ENCODE measurements at places on chromosomes 2 and 18.

- no peak for DNase-seq
These were observed 6.0 kb upstream of the BMP10 start for GRCh38 chr2:68877079-68877772.

DNA sequence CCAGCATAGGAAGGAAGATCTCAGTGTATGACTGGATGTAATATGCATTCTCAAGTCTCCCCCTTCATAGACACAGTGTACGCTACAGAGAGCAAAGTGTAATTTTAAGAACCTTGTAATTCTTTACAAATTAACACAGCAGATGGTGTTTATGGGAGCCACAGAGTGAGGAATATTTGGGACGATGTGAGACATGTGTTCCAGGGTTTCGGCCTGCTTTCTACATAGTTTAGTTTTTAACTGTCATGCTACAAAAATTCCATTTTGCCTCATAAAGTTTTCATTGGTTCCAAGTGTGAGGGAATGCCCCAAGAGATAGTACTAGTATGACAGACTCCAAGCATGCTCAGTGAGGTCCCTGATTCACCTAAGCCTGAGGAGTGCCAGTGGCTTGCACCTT, 76.2 kb upstream of the LRRTM1 start:
- DNase-seq: peak; percentile 10

DNA sequence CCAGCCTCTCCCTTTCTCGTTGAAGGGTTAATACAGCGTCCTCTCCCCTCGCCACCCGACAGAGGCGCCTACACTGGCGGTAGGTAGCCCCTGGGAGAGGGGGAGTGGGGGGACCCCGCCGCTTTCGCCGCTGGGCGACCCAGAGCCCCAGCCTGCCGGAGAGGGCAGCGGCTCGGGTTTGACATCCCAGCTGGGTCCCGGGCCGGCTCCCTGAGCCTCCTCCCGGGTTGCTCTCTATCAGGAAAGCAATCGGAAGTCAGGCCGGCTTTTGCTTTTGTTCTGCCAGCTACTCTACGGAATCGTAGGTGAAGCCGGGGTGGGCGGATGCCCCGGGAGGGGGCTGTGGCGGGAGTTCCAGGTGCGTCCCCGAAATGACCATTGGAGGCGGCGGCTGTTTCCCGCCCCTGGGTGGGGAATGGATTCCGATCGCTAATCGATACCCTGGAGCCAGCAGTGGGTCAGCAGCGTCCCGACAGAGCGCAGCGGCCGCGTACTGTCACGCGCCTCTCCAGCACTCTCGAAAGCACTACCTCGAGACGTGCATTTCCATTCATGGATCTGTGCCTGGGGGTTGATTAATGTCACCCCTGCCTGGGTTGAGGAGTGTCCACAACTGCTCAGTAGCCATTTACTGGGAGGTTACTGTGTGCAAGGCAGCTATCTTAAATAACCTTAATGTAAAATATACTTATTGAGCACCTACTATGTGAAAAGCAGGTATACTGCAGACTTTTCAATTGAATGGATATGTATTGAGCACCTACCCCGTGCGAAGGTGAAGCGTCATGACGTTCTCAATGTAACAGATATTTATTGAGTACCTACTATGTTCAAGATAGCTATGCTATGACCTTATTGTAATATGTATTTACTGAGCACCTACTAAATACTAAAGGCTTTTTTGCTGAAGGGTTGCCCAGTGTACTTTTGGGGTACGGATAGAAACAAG, 1.1 kb downstream of the MAPK4 start:
- no peak for DNase-seq

GRCh38 chr2:234980451-234981187, 28.8 kb downstream of the SH3BP4 start:
- no peak for DNase-seq

GRCh38 chr2:75621228-75621627, 25.4 kb upstream of the MRPL19 start:
- no peak for DNase-seq

DNA sequence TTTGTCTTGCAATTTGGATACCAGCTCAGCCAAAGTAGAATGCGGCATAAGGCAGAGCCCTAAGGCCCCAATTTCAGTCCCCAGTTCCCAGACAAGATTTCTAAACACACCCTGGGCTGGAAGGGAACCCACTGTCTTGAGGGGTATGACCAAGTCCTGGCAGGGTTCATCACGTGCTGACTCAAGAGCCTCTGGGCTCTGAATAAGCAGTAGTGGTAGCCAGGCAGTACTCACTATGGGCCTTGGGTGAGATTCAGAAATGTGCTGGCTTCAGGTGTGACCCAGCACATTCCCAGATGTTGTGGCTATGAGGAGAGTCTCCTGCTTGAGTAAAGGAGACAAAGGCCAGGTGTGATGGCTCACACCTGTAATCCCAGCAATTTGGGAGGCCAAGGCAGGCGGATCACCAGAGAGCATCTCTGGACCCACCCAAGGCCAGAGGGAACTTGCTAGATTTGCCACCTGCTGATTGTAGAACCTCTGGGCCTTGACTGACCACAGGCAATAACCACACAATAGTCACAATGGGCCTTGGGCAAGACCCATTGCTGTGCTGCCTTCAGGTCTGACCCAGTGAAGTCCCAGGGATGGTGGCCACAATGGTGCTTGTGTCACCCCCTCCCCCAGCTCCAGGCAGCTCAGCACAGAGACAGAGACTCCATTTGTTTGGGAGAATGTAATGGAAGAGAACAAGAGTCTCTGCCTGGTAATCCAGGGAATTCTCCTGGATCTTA, 74.9 kb downstream of the ATL2 start:
- DNase-seq: peak; percentile 39

DNA sequence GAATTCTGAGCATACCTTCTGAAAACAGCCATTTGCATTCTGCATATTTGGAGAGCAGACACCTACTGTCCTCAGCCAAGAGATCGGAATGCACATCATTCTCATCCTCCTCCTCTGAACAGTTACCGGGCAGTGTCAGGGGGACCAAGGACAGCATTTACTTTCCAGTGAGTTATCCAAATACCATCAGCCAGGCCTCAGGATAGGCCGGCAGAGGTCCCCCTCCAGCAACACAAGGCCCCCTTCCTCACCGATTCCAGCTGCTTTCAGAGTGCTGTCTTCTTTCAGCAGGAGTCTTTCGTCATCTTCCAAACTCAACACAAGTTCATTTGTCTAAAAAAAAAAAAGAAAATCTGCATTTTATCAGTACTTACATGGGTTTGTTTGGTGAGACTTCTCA, 55.3 kb downstream of the C2orf76 start:
- no peak for DNase-seq

- DNase-seq: peak; percentile 19
These were observed 11.5 kb downstream of the MFSD2B start for GRCh38 chr2:24021122-24021998.

- no peak for DNase-seq
These were observed 1022.4 kb downstream of the TMEM182 start for GRCh38 chr2:103784261-103784660.

- no peak for DNase-seq
These were observed 2.6 kb downstream of the BOD1L2 start for GRCh38 chr18:57149531-57149930.

DNA sequence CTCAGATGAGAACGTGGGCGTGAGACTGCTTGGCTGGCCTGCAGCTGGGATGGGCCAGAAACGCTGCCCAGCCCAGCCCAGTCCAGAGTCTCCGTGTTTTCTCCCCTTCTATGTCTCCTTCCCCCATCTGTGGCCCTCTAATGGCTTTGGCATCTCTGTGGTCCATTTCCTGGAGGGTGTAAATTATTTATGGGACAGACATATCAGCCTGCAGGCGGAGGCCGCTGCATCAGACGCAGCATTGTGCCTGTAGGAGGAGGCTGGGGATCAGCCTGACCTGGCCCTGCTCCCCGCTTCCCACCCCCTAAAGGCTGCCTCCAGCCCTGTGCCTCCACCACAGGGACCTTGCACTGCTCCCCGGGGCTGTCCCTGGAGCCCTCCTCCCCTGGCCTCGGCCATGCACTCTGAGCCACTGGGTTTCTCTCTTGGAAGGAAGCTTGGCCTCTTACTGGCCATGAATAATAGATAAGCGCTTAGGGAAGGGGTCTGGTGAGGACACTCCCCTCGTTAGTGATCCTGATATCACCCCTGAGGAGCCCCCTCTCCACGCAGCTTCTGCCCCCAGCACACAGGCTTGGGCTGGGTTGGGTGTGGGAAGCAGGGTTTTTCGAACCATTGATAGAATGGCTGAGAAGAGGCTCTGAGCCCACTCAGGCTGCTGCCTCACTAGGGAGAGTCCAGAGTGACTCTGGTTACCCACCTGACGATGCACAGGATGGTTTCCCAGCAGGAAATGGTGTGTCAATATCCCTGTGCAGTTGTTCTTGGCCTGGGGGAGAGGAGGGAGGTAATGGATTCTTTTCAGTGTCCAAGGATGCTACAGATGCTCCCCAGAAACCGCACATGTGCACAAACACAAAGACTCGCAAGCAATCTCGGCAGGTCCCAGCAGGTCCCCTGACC, 185.5 kb downstream of the MYCN start:
- no peak for DNase-seq

- peak; percentile 91 for DNase-seq
These were observed 157.1 kb downstream of the COL6A3 start for GRCh38 chr2:237256887-237257286.

DNA sequence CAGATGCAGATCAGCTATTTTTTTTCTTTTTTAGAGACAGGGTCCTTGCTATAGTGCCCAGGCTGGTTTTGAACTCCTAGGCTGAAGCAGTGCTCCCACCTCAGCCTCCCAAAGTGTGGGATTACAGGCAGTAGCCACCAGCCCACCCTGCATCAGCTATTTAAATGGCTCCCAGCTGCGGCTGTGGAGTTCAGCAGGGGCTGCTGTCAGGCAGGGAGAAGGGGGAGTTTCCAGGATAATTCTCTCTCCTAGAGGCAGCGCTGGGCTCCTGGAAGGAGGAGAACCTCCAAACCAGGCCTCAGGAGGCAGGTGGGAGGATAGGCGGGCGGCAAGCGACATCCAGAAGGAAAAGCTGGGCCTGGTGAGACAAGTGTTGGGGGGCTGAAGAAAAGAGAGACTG, 65.7 kb downstream of the ACTR2 start:
- DNase-seq: no peak

DNA sequence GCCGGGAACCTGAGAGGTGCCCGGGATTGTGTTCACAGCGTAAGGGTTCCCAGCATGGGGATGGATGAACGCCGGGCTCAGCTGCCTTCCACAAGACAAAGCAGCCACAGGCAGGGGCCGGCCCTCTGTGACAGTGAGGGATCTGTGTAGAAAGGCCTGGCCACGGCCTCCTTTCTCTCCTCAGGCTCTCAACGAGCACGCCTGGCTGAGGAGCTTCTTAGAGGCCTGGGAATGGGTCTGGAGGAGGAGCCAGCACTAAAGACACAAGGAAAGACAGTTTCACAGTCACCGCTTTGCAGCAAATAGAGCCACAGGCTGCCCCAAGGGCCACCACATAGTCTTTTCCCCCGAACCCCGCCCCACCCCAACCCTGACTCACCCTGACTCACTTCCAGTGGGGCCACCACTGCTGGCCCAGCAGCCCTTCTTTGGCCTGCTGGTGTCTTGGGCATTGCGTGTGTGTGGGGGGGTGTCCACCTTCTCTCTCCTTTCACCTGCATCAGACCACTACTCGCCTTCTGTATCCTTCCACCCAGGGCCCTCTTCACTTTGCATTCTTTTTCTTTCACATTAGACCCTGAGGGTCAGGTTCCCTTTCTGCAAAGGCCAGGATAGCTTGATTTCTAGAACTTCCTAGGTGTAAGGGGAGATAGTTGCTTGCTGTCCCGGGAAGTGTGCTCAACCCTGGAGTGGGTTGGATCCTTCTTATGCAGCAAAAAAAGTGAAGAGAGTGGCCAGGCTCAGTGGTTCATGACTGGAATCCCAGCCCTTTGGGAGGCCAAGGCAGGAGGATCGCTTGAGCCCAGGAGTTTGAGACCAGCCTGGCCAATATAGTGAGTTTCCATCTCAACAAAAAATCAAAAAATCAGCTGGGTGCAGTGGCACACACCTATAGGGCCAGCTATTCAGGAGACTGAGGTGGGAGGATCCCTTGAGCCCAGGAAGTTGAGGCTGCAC, 19.3 kb upstream of the HPCAL1 start:
- DNase-seq: peak; percentile 91

GRCh38 chr2:70580352-70580751, 26.7 kb upstream of the TGFA start:
- no peak for DNase-seq

DNA sequence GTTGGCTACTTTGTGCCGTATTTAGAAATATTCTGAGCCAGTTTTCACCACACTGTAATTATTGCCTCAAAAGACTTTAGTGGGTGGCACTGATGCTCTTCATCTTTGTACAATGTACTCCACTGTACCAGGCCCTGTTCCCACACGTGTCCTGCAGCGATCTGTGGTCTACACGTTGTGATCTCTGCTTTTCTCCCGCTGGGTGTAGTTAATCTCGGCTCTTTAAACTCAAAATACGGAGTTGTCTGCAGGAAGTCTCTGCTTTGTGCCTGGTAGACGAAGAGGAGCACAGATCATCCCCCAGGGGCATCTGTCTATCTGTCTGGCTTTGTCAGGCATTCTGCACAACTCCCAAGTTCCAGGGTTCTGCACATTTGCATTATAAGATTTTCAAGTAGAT, 12.1 kb upstream of the GREB1 start:
- no peak for DNase-seq

DNA sequence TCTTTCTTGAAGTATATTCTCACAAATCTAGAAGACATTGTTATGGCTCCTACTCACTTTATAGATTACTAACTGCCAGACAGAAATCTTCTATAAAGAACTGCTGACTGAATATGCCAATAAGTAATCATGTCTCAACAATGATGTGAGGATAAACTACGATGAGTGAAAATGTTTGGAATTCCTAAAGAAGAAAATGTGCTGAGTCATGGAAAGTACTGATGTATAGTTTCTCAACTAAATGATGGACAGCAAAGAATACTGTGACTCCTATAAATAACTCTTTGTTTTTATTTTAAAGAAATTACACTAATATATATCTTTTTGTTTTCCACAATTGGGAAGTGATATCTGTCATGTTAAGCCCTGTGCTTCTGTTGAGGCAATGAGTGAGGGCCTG, 232.9 kb downstream of the LNPK start:
- DNase-seq: peak; percentile 7

All from GM23248 (cell line).